T-helper 1 cell (primary cell): ENCODE measurements at places on chromosomes 1 and 21.

DNA sequence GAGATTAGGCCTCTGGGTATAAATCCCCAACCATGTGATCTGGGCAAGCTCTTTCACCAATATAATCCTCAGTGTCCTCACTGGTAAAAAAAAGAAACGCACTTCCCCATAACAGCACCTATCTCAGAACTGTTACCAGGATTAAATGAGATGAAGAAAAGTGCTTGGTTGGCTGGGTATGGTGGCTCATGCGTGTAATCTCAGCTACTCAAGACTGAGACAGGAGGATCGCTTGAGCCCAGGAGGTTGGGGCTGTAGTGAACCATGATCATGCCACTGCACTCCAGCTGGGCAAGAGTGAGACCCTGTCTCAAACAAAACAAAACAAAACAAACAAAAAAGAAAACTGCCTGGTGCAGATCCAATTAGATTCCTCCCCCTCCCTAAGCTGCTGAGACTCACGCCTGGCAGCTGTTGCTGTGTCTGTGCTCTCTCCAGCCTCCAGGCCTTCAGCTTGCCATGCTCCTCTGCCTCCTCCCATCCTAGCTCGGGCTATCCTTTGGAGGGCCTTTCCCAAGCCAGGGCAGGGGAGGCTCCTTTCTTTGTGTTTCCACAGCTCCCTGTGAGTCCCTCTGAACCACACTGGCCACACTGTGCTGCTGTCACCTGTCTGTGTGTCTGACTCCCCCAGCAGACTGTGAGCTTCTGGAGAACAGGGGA is 19.0 kb downstream of the CYB5RL start:
- DNase-seq = no peak

DNA sequence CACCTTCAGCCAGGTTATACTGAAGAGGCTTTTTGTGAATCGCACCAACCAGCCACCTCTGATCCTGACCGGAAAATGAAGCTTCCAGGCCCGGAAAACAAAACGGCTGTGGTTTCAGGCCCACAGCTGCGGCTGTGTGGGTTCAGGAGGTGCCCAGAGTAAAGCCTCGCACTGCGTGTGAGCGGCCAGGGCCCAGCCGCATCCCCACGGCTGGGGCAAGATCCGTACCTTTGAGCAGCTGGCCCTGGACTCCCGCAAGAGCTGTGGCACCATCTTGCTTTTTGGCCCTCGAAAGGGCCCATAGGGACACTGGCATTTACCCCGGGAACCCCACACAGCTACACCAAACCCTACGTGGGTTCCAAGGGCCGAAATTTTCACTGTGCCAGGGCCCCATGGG is 63.0 kb downstream of the GLUL start:
- no peak for DNase-seq

DNA sequence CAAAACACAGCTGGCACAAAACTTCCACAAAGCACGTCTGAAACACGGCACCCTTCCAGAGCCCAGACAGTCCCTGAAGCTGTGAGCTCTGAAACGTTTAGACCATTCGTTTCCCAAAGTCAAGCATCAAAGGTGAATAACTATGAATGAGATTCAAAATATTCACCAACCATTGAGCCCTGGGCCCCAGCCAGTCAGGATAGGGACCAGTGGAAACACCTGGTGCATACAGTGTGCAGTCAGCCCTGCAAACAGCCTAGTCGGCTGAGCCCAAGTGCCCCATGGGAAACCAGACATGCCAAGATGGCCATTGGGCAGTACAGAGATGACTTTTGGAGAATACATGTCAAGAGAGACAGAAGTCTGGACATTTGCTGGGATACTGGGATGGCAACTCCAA is 90.4 kb upstream of the EDN2 start:
- no peak for DNase-seq

DNA sequence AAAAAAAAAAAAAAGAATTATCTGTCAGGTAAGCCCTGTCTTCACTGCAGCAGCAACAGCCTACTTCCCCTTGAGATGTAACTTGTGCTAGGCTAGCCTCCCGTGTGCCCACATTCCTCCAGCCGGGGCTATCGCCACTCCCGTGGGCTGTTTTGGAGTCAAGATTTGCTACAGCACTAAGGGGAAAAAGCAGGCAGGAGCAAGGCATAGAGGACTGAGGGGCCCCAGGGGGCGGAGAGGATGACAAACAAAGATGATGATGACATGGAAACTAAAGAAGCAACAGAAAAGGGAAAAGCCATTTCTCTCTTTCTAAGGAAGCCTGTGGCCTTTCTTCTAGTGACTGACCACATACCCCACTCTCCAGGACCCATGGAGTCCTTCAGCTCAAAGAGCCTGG is 1.9 kb downstream of the TNFAIP8L2 start:
- no peak for DNase-seq

GRCh38 chr1:15158506-15159165 is 5.1 kb downstream of the TMEM51 start:
- no peak for DNase-seq

GRCh38 chr1:24386931-24387330 is 26.7 kb downstream of the STPG1 start:
- no peak for DNase-seq

- DNase-seq = no peak
Observed at GRCh38 chr1:195897076-195897475, 711.2 kb downstream of the KCNT2 start.

GRCh38 chr1:220889848-220890287 is 10.6 kb downstream of the HLX start:
- no peak for DNase-seq

DNA sequence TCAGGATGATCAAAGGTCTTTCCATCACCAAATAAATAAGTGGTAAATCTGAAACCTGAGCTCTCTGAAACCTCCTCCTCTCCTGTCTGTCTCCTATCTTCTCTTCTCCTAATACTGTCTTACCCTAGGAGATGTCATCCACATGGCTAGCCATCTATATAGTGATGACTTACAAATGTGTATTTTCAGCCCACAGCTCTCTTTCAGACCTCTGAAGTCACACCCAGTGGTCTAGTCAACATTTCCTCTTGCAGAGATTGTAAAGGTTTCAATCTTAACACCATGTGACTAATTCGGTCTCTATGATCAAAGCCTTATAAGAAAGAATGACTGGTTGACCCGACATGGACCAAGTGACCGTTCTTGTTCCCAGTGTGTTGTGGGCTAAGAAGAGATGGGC is 63.1 kb upstream of the DPT start:
- DNase-seq = no peak

GRCh38 chr1:163535807-163536206 is 214.1 kb downstream of the NUF2 start:
- no peak for DNase-seq

GRCh38 chr1:208209286-208209685 is 34.9 kb downstream of the PLXNA2 start:
- DNase-seq = no peak

- DNase-seq = peak; percentile 28
Observed at GRCh38 chr1:115595279-115596079, 46.3 kb upstream of the VANGL1 start.
